ENCODE measurements at places on chromosomes 11 and 22.

- DNase-seq = no peak
Observed at GRCh38 chr11:64913171-64913727, 3.8 kb downstream of the ATG2A start.

DNA sequence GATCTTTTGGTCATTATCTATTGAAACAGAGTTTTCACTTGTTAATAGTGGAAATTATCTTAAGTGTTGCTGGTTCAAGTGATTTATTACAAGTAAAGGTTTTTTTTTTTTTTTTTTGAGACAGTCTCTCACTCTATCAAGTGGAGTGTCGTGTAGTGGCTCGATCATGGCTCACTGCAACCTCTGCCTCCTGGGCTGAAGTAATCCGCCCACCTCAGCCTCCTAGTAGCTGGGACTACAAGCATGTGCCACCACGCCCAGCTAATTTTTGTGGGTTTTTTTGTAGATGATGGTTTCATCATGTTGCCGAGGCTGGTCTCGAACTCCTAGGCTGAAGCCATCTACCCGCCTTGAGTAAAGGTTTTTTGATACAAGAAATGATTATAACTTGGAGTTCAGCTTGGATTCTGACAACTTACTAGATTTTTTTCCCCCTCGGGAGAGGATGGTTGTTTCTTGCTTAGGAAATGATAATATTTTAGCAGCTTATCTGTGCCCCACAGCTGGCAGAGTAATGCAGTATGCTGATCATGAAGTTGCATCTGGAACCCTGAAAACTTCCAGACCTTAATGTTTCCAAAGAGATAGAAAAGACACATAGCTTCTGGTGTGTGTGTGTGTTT, 68.9 kb downstream of the MTMR3 start:
- DNase-seq = peak; percentile 75

DNA sequence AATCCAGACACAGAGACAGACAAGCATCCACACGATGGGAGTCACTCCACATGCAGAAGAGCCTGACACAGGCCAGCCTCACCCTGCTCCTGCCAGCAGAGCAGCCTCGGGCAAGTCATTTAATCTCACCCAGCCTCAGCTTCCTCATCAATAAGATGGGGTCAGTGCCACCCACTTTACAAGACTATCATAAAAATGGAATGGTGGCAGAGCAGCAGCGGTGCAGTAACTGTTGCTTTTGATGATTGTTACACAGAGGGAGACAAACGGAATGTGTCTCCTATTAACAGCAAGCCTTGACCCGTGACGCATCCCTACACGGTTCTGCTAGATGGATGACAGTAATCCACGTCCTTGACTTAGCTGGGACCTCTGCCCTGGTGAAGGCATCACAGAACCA, 26.0 kb upstream of the ARFGAP3 start:
- DNase-seq = no peak

DNA sequence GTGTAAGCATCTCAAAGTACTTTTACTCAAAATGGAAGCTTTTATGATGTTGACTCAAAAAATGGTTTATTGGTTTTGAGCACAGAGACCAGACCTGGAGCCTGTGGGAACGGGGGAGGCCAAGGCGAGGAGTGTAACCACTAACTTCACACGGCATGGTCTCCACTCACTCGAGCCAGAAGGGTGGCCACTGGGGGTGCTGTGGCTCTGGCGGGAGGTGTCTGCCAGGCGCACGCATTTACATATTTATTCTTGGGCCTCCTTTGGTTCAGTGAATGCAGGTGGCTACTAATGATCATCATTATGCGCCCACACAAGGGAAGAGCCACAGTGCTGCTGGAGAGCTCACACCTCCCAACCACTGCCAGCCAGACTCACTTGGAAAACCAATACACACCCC, 64.6 kb downstream of the FLRT1 start:
- no peak for DNase-seq

DNA sequence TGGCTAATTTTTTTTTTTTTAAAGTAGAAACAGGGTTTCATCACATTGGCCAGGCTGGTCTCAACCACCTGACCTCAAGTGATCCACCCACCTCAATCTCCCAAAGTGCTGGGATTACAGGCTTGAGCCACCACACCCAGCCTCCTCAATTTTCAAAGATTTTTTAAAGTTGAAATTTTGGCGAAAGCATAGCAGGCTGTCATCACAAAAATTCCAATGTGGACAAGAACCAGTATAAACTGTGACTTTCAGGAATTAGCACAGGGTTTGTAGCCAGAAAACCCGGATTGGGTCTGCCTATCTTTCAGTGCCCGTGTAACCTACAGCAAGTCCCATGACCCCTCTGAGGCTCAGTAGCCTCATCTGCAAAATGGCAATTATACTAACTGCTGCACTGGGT, 80.2 kb downstream of the SGSM3 start:
- no peak for DNase-seq

GRCh38 chr11:73275381-73275750, 3.2 kb downstream of the P2RY6 start:
- no peak for DNase-seq

- DNase-seq = no peak
Observed at GRCh38 chr11:579830-580601, 3.7 kb downstream of the PHRF1 start.

DNA sequence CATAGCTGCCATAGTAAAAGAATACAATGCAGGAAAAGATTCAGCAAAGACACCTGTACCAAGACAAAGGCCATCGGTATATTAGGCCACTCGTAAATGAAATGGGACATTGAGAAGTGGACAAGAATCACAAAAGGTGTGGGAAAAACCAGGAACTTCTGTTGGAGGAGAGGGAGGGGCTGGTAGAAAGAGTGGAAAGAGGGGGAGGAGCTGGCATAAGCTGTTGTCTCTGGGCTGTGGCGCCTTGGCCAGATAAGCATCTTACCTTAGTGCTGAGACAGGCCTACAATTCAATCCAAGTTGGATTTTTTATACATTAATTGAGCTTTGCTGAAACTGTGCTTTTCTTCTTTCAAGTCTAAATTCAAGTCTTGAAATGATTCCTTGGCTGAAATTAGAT, 37.1 kb downstream of the ZNF202 start:
- no peak for DNase-seq

DNA sequence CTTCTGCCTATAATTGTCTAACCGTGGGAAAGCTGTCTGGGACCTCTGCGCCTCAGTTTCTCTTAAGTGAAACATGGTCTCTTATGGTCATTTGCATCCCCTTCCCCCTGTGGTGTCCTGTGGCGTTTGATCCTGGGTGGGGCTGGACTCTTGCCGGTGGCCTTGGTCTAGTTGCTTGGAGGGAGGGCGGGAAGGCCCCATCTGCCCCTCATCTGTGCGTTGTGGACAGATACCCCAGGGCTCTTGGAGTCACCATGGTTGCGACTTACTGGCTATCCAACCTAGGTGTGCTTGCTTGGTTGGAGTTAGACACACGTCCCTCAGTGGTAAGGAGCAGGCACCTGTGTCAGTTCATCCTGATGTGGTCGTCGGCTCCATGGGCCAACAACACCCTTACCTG, 15.2 kb downstream of the SHANK3 start:
- DNase-seq = no peak

DNA sequence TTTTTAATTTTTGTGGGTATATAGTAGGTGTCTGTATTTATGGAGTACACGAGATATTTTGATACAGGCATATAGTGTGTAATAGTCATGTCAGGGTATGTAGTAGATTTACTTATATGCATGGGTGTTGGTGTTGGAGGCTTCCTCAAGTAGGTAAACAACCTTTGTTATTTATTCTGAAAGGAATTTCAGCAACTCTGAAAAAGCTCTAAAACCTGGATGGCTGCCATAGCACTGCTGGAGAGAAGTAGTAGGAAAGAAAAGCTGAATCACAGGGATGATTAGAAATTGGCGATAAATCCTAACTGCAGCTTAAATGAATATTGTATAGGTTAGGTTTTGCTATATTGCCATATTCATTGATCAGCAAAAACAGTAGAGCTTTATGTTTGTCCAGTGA, 44.4 kb upstream of the ST14 start:
- DNase-seq = no peak

DNA sequence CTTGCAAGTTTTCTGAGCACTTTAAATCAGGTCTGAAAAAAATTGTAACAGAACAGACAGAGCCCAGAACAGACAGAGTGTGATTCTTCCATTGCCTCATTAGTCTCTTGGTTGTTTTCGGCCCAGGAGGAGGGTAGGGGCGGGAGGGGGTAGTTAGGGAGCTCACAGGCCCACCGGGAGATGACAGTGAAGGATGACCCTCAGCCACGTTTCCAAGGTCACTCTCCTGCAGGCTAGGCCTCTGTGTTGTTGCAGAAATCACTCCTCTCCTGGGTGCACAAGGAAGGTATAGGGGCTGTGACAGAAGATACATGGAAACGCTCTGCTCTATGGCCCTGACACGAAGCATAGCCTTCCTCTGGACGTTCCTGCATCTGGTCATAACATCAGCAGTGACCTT, 69.3 kb downstream of the ABTB2 start:
- DNase-seq = no peak

- DNase-seq = no peak
Observed at GRCh38 chr11:14529951-14530350, 9.8 kb upstream of the PSMA1 start.

DNA sequence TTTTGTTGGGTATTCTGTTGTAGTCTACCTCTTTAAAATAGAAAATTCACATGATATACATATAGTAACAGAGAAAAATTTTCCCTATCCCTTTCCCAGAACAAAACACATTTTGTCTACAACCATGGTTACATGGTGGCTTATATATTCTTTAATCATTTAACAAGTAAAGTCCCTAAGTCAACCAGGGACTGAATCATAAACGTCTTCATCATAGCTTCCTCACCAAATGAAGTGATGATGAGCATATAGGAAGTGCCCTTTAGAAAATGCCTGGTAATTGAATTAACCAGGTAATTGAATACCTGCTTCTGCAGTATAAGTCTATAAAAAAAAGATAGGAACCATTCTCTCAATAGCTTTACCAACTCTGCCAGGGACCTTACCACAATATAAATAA, 101.2 kb downstream of the APOL5 start:
- DNase-seq = no peak

- no peak for DNase-seq
Observed at GRCh38 chr22:35561796-35562526, 21.3 kb downstream of the RASD2 start.

Data from inflammatory macrophage (primary cell).